ENCODE measurements at places on chromosomes 12 and 14.

- DNase-seq, result no peak
Measured at GRCh38 chr14:101538878-101539277, 22.4 kb upstream of the DIO3 start.

DNA sequence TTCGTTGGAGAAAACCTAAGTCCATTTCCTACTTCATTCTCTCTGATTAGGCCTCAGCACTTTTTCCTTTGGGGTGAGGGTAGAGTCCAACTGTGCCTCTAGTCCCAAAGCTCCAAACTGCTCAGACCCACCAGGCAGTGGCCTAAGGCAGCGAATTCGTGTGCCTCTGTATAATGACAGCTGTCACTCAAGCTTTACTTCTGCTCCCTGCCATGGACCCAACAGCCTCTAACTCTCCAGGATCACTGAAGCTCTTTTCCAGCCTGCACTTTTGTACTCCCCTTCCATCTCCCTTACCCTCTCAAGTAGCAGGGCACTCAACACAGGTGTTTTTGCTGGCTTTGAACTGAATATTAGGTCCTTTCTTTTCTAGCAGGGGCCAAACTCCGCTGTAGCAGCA lies 14.8 kb upstream of the OR6S1 start:
- no peak for DNase-seq

- no peak for DNase-seq
Measured at GRCh38 chr12:117564881-117565280, 203.5 kb upstream of the NOS1 start.

- DNase-seq, result no peak
Measured at GRCh38 chr12:62279961-62280360, 19.8 kb downstream of the USP15 start.

- no peak for DNase-seq
Measured at GRCh38 chr12:103422328-103422727, 73.4 kb downstream of the C12orf42 start.

DNA sequence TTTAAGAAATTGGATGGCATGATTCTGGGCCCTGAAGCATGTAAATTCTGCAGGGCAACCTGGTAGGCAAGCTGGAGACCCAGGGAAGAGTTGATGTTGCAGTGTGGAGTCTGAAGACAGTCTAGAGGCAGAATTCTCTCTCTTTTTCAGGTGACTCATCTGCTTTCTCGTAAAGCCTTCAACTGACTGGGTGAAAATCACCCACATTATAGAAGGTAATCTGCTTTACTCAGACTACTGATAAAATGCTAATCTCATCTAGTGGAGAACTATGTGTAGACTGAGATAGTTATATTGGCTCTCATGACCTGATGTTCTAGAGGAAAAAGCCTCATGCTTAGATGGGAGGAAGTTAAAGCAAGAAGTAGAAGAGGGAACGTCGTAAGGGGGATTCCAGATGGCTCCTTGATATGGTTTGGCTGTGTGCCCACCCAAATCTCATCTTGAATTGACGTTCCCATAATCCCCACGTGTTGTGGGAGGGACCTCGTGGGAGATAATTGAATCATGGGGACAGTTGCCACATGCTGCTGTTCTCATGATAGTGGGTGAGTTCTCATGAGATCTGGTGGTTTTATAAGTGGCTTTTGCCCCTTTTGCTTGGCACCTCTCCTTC lies 723.8 kb downstream of the BCL11B start:
- peak; percentile 33 for DNase-seq

GRCh38 chr12:29738365-29738764 lies 45.4 kb downstream of the TMTC1 start:
- DNase-seq, result no peak

GRCh38 chr12:34402228-34402898 lies 380.1 kb downstream of the ALG10 start:
- no peak for DNase-seq

DNA sequence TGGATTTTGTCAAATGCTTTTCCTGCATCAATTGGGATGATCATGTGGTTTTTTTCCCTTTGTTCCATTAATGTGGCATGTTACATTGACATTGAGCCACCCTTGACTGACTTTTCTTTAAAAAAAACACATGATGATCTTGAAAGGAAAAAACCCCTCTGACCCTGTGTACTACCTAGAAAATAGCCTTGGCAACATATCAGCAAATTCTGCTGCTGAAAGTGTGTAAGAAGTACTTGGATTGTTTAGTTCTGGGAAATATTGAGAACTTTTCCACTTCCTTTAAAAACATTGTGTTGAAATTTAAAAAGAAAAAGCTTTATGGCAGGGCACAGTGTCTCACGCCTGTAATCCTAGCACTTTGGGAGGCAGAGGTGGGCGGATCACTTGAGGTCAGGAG lies 20.7 kb downstream of the ACACB start:
- no peak for DNase-seq

DNA sequence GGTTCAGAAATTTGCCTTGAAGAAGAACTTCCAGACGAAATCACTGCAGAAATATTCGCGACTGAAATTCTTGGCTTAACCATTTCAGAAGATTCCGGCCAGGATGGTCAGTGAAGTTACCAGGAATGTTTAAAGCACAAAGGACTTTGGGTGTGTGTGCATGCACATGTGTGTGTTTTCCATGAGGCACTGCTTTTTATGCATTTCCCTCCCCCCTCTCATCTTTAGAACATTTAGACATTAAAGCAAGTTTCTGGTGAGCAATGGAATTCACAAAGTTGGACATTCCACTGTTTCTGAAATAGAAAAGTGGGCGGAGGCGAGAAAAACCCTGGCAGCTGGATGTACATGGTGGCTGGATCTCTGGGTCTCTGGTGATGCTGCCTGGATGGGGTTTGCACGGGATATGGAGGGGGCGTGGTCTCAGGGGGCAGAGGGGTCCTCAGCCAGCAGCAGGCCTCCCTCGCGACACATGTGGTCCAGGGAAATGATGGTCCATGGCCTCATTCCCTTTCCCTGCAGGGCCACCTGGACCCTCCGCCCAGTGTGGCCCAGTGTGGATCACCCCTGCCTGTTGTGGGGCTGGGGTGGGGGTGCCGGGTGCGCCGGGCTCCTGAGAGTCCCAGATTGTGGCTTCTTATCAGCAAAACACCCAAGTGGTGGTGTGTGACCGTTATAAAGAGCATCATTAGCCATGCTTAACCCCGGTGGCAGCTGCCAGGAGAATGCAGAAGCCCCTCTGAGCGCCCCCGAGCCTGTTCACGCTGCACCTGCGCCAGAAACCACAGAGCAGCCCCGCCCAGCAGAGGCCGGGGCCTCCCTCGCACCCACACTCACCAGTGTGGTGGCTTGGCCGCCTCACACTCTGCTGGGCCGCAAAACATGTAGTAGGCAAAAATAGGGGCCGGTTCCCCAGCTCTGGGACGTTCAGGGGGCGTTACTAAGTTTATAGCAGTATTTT lies 17.8 kb upstream of the BCL7A start:
- no peak for DNase-seq

- DNase-seq, result no peak
Measured at GRCh38 chr12:25491396-25492325, 61.4 kb downstream of the LMNTD1 start.

DNA sequence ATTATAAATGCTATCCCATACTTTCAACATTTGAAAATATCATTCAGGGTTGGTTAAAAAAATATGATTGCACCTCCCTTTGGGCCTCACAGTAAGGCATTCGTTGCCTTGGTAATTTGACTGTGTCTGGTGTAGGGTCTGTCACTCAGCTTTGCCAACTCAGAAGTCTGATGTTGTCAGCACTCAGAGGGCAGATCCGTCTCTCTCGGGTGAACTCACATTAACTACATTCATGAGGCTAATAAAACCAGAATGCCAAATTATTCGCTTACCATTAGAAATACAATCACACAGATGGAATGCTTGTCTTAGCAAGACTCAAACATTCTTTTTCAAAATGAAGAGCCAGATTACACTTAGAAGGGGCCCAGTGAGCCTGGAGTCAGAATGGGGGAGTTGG lies 53.0 kb downstream of the NPAS3 start:
- DNase-seq, result no peak

DNA sequence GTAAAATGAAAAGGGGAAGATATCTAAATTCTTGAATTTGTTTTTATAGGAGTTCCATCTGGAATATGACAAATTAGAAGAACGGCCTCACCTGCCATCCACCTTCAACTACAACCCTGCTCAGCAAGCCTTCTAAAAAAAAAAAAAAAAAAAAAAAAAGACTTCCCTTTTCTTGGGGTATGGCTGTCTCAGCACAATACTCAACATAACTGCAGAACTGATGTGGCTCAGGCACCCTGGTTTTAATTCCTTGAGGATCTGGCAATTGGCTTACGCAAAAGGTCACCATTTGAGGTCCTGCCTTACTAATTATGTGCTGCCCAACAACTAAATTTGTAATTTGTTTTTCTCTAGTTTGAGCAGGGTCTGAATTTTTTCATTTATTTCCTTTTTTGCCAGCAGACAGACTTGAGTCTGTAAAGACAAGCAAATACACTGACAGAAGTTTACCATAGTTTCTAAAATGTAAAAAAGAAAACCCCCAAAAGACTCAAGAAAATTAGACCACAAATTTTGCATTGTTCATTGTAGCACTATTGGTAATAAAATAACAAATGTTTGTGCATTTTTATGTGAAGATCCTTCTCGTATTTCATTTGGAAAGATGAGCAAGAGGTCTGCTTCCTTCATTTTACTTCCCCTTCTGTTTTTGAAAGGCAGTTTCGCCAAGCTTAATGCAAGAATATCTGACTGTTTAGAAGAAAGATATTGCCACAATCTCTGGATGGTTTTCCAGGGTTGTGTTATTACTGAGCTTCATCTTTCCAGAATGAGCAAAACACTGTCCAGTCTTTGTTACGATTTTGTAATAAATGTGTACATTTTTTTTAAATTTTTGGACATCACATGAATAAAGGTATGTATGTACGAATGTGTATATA lies 12.1 kb upstream of the KCNMB4 start:
- DNase-seq, result no peak

- no peak for DNase-seq
Measured at GRCh38 chr14:105028251-105028927, 7.5 kb upstream of the CDCA4 start.

GRCh38 chr12:67765776-67766766 lies 117.5 kb downstream of the DYRK2 start:
- DNase-seq, result no peak

DNA sequence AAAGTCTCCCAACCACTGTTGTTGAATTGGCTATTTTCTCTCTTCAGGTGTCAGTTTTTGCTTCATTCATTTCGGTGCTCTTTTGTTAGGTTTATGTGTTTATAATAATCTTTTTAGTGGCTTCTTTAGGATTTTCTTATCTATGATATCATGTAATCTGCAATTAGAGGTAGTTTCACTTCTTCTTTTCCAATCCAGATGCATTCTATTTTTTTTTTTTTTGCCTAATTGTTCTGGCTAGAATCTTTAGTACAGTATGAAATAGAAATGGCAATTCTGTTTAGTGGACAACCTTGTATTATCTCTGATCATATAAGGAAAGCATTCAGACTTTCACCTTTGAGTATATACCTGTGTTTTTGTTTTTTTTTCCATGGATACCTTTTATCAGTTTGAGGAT lies 17.4 kb downstream of the CNOT2 start:
- DNase-seq, result no peak

DNA sequence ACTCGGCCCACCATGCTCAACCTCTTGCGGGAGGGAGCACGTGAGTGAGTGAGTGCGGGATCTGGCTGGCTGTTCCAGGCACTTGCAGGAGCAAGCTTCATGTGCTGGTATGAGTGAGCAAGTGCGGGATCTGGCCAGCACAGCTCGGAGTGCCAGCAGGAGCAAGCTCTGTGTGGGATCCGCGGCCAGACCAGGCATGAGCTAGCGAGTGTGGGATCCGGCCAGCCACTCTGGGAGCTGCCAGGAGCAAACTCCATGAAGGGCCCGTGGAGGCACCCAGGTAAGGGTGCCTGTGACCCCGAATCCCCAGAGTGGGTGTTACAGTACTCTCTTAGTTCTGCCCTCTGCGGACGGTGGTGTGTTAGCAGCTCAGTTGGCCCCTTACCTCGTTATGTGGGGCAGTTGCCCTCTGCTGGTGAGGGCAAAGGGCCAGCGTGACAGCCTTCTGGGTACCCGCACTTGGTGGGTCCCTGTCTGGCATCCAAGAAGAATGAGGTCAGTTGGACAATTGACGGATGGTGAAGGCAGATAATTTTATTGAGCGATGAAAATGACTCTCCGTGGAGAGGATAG lies 38.3 kb downstream of the RAD51B start:
- DNase-seq, result no peak

DNA sequence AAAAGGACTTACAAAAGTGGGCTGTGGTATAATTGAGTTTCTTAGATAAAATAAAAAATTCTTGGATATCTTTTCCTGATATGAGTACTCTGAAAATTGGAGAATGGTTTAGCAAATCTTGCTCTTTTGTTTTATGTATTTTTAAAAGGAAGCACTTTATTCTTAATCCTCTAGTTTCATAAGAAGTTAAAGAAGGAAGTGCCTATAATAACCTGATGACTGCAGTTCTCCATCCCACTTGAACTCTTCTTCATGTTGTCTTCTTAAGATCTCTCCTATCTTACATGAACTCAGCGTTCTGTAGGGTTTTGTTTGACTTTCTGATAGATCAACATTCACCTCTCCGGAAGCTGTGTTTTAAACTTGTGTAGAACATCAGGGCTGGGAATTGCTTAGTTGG lies 271.0 kb downstream of the ERC1 start:
- DNase-seq, result no peak

- DNase-seq, result no peak
Measured at GRCh38 chr12:12086362-12086761, 15.6 kb downstream of the BCL2L14 start.

- DNase-seq, result no peak
Measured at GRCh38 chr14:23984891-23985602, 3.7 kb upstream of the DHRS4L2 start.

- no peak for DNase-seq
Measured at GRCh38 chr14:23660290-23661226, 24.4 kb downstream of the DHRS2 start.

GRCh38 chr12:9864913-9865675 lies 4.1 kb downstream of the CLEC2B start:
- DNase-seq, result no peak

GRCh38 chr12:114500131-114500530 lies 94.2 kb upstream of the TBX5 start:
- no peak for DNase-seq

- no peak for DNase-seq
Measured at GRCh38 chr12:54195737-54196347, 7.1 kb upstream of the SMUG1 start.

DNA sequence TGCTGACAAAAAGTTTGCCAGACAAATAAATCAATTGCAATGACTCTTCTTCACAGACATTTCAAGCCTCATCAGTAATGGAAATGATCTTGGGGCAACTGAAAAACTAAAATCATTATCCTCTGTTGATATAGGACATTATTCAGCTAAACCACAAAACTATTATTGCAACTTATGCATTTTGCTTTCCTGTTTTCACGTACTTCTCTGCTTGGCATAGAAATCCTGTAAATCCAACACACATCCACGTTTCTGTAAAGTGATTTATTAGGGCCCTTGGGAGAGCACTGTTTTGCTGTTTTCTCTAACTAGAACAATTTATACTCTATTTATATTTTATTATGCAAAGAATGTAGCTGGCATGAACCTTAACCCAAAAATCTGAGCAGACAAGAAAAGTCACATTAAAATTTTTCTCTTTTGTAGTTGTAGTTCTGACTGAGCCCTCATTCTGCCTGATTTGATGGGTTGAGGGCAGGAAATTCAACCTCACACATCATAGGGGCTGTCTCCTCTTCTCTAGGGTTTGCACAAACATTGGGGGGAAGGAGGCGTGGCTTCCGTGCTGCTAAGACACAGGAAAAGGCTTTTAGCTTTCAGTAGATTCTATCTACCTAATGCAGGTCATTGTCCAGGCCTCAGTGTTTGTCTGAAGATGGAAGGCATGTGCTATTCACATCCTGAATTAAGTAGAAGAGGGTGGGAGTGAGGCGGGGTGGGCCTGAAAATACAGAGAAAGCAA lies 11.5 kb upstream of the NUP107 start:
- peak; percentile 37 for DNase-seq
